ENCODE measurements at places on chromosomes 12 and 14. TPM values are rescaled to one million over a fixed set of nuclear protein-coding genes. Genes with fewer than 3 reads are reported as not detected.

The GLRX5 gene
- 99.5 TPM for total RNA-seq

DNA sequence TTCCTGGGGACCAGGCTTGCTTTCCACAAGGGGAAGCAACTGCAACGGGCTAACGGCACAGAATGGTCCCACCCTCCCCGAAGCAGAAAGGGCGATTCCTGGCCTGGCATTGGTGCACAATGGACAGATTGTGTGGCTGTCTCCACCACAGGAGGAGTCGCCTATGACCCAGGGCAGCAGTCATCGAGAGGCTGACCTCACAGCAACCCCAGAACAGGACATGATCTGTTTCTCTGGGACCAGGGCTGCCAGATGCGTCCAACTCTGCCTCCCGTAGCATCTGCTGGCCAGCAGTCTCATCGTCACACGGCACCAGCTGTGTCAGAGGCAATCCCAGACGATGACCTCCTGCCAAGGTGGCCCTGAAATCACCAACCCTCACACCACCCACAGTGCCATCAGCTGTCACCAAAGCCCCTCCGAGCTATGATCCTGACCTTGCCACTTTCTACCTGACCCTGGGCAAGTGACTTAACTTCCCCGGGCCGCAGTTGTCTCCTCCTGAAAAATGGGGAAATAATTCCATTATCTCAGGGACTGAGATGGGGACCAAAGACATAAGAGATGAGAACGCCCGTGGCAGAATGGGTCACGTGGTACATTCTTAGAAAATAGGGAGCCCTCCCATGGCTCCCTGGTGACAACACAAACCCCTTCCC, 86.7 kb downstream of the CHGA start:
- no peak for DNase-seq

DNA sequence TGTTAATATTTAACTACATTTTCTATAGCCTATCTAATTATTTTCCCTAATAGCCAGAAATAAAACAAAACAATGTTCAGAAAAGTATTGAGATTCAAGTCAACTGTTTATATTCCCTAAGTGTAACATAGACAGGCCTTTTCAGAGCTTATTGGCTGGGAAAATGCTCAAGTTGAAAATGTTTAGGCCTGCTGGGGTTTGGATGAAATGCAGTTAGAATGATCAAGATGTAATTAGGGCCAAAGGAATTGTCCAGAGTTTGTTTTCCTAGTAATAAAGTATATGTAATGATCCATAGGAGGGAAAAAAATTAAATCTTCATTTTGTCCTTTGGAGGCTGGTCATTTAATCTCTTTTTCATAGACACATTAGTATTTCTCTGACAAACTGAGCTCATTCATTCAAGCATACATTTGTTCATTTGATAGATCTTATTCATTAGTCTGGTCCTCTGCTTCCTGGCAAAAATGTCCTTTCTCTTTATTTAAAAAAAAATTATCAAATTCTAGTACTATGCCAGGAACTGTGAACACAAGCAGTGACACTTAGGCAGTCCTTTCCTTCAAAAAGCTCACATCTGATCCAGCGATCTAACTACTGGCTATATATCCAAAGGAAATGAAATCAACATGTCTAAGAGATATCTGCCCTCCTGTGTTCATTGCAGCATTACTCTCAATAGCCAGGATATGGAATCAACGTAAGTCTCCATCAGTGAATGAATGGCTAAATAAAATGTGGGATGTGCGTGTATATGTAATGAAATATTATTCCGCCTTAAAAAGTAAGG, 40.1 kb upstream of the NEDD1 start:
- DNase-seq, result no peak

The SLC7A7 gene
- 28.0 TPM for total RNA-seq

DNA sequence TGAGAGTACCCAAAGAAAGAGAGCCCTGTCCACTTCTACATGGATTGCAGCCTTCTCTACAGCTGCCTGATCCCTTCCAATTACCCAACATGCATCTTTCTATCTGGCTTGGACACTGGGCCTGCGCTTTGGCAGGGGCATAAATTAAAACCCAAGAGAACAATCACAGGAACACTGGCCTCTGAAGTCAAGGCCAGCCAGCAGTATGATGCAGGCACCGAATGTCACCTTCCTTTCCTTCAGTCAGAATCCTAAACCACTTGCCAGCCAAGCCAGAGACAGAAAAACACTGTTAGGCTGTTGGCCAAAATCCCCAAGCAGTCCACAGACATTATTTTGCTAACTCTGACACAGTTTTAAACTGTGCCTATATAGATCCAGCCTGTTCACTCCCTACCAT, 113.7 kb downstream of the DUSP6 start:
- peak; percentile 48 for DNase-seq

The OTUB2 gene
- 0.09 TPM for total RNA-seq

- no peak for DNase-seq
Measured at GRCh38 chr14:24506443-24506842, 1.6 kb downstream of the CMA1 start.

Data from heart left ventricle (tissue), 16 donors.